Smooth muscle cell of the coronary artery (primary cell): ENCODE measurements at places on chromosomes 16 and 17. TPM values are rescaled to one million over a fixed set of nuclear protein-coding genes. Genes with fewer than 3 reads are reported as not detected.

TM4SF5 gene
- total RNA-seq, result not detected in 2 replicates

COX11 gene
- total RNA-seq, result 66.7 and 91.4 TPM in 2 replicates

TAC4 gene
- total RNA-seq, result not detected in 2 replicates

MT1G gene
- total RNA-seq, result not detected in 2 replicates

NOTUM gene
- total RNA-seq, result 0.08 TPM in 1 of 2 replicates, not detected in the other

PPL gene
- 0.68 and 201 TPM in 2 replicates for total RNA-seq

CEP95 gene
- total RNA-seq, result 16.9 and 27.1 TPM in 2 replicates

ANKRD40CL gene
- total RNA-seq, result not detected in 2 replicates

TBC1D3L gene
- total RNA-seq, result 1.9 and 2.5 TPM in 2 replicates

TBC1D3D gene
- 0.12 TPM in 1 of 2 replicates, not detected in the other for total RNA-seq

NPIPB9 gene
- total RNA-seq, result 0.35 and 0.90 TPM in 2 replicates

TERB1 gene
- 0.08 TPM in 1 of 2 replicates, not detected in the other for total RNA-seq

CPHXL gene
- not detected in 2 replicates for total RNA-seq

HOXB7 gene
- 0.30 TPM in 1 of 2 replicates, not detected in the other for total RNA-seq

ICAM2 gene
- 1.8 and 7.6 TPM in 2 replicates for total RNA-seq

KRTAP9-8 gene
- not detected in 2 replicates for total RNA-seq

CD19 gene
- not detected in 2 replicates for total RNA-seq

DYNLL2 gene
- total RNA-seq, result 12.9 and 24.9 TPM in 2 replicates

OTOP2 gene
- not detected in 2 replicates for total RNA-seq

POLR2A gene
- 62.8 and 87.6 TPM in 2 replicates for total RNA-seq

PRDM7 gene
- not detected in 2 replicates for total RNA-seq

OR4D1 gene
- not detected in 2 replicates for total RNA-seq

GRAPL gene
- total RNA-seq, result 0.15 and 0.47 TPM in 2 replicates

CRISPLD2 gene
- total RNA-seq, result 0.98 and 2.8 TPM in 2 replicates

LRRC75A gene
- 0.82 and 0.83 TPM in 2 replicates for total RNA-seq
